B cell (primary cell): ENCODE measurements at places on chromosomes 11 and 22.

GRCh38 chr11:124075841-124076651, 34.9 kb upstream of the OR10G7 start:
- H3K4me1 ChIP-seq = peaks cover 19% of the 10 kb centered on the region
- H3K4me3 ChIP-seq = peak overlapping the region; percentile 35
- no peaks in the 10 kb centered on the region for H3K36me3 ChIP-seq
- peaks cover 19% of the 10 kb centered on the region for H3K27me3 ChIP-seq
- peak; percentile 36 for DNase-seq

GRCh38 chr11:2612884-2613571, 86.8 kb downstream of the KCNQ1OT1 start:
- H3K27ac ChIP-seq = no peak overlapping the region
- no peaks in the 10 kb centered on the region for H3K4me1 ChIP-seq
- no peaks in the 10 kb centered on the region for H3K27me3 ChIP-seq
- no peak for DNase-seq
- no peaks in the 10 kb centered on the region for H3K36me3 ChIP-seq
- no peak overlapping the region for H3K4me3 ChIP-seq

GRCh38 chr11:111454561-111455192, 57.5 kb downstream of the BTG4 start:
- no peak overlapping the region for H3K4me3 ChIP-seq
- no peaks in the 10 kb centered on the region for H3K36me3 ChIP-seq
- H3K27ac ChIP-seq = no peak overlapping the region
- DNase-seq = no peak

GRCh38 chr11:89381094-89381493, 110.1 kb downstream of the NOX4 start:
- H3K27me3 ChIP-seq = no peaks in the 10 kb centered on the region
- H3K27ac ChIP-seq = no peak overlapping the region
- H3K36me3 ChIP-seq = no peaks in the 10 kb centered on the region
- DNase-seq = no peak
- no peak overlapping the region for H3K4me3 ChIP-seq
- no peaks in the 10 kb centered on the region for H3K4me1 ChIP-seq

DNA sequence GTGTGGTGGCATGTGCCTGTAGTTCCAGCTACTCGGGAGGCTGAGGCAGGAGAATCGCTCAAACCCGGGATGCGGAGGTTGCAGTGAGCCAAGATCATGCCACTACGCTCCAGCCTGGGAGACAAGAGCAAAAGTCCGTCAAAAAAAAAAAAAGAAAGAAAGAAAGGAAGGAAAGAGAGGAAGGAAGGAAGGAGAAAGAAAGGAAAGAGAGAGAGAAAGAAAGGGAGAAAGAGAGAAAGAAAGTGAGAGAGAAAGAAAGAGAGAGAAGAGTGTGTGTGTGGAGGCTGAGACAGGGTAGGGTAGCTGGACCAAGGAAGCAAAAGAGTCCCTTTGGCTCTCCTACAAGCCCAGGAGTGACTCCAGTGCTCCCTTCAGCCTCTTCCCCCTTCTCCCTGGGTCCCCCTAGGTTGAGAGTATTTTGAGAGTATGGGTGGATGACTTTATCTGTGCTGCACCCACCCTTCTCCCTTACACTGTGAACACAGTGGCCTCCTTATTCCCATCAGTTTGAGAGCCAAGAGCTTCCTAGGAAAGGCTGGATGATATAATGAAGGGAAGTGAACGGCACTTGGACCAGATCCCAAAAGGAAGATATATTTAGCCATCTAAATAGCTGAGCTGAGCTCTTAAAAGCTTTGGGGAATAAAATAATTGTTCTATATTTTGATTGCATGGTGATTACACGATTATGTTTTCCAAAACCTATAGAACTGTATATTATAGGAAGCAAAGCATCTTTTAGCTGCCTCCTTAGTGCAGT, 9.5 kb upstream of the DENND5A start:
- H3K36me3 ChIP-seq = no peaks in the 10 kb centered on the region
- no peaks in the 10 kb centered on the region for H3K4me1 ChIP-seq
- H3K27ac ChIP-seq = no peak overlapping the region
- no peak for DNase-seq
- no peak overlapping the region for H3K4me3 ChIP-seq

DNA sequence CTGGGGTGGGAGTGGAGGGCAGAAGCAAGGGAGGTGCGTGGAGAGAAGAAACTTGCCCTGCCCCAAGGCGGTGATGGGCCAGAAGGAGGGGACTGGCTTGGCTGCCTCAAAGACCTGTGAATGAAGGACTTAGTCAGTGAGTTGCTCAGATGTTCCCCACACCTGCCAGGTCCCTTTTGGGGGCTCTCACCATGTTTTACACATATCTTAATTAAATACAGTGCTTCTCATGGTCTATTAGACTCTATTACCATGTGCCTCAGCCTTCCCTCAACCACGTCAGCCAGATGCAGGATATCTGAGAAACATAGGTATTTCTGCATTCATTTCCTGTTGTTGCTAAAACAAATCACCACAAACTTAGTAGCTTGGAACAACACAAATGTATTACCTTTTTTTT, 429.5 kb downstream of the BUD13 start:
- H3K4me1 ChIP-seq = peaks cover 2% of the 10 kb centered on the region
- H3K27me3 ChIP-seq = no peaks in the 10 kb centered on the region
- H3K27ac ChIP-seq = no peak overlapping the region
- no peak overlapping the region for H3K4me3 ChIP-seq
- no peak for DNase-seq

DNA sequence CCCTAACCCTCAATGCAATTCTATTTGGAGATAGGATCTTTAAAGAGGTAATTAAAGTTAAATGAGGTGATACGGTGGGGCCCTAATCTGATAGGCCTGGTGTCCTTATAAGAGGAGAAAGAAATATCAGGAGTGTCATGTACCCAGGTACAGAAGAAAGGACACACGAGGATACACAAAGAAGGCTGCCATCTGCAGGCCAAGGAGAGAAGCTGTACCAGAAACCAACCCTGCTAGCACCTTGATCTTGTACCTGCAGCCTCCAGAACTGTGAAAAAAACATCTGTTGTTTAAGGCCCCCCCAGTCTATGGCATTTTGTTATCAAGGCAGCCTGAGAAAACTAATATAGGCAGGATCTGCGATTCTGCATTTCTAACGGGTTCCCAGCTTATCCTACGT, 44.2 kb downstream of the FBXO7 start:
- H3K27ac ChIP-seq = no peak overlapping the region
- no peaks in the 10 kb centered on the region for H3K27me3 ChIP-seq
- H3K4me3 ChIP-seq = no peak overlapping the region
- no peak for DNase-seq
- H3K4me1 ChIP-seq = no peaks in the 10 kb centered on the region

DNA sequence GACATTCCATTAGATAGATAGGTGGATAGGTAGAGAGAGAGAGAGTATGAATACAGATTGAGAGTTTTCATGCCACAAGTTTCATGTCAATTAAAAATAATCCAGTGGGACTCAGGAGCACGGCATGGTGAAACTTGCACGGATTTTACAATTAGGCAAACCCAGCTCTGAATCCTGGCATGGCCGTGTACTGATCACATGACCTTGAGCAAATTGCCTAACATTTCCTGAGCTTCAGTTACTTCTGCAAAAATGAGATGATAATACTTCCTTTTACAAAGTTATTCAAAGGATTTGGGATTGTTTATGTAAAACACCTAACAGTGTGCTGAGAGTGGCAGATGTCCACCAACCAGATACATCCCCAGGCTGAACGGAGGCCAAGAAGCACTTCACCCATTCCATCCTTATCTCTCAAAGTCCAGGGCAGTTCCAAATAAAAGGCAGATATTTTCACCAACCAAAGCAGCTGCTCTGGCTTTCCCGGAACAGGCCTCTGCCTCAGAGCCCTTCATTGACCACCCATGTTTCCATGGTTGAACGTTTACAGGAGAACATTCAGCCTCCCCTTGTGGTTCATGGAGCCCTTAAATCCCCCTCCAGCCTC, 17.9 kb downstream of the APLNR start:
- no peak overlapping the region for H3K4me3 ChIP-seq
- H3K36me3 ChIP-seq = no peaks in the 10 kb centered on the region
- DNase-seq = no peak
- H3K27me3 ChIP-seq = no peaks in the 10 kb centered on the region
